Colonic mucosa (tissue), 4 donors: ENCODE measurements at places on chromosomes 5 and 9. TPM values are rescaled to one million over a fixed set of nuclear protein-coding genes. Genes with fewer than 3 reads are reported as not detected.
A peak's percentile ranks its signal among the peaks of the same experiment; 100 is the strongest.

- no peak overlapping the region for H3K4me3 ChIP-seq
- DNase-seq, result no peak
- H3K36me3 ChIP-seq, result no peaks in the 10 kb centered on the region
These were observed 214.1 kb downstream of the HSPA4 start for GRCh38 chr5:133265720-133266526.

DNA sequence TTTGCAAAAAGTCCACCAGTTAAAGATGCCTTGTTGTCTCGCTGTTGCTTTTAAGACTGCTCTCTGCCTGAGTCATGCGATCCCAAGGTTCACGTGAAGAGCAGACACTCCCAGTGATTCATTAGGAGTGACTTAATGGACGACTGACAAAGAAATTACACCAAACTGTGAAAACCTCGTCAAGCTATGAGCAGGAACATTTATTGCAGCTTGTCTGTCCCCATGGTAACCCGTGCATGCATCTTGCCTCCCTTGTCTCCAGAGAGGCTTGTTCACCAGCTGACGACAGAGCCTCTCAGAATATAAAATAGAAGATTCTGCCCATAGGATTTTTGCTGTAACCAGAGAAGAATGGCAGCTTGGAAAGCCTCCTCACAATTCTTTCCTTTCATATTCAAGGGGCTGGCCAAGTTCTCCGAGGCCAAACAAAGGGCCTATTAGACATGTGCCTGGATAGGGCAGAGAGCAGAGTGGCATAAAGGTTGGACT lies 352.7 kb downstream of the SPOCK1 start:
- no peak overlapping the region for H3K4me3 ChIP-seq
- no peak overlapping the region for H3K27ac ChIP-seq
- H3K4me1 ChIP-seq, result no peaks in the 10 kb centered on the region
- DNase-seq, result no peak
- no peaks in the 10 kb centered on the region for H3K27me3 ChIP-seq
- no peaks in the 10 kb centered on the region for H3K36me3 ChIP-seq

DNA sequence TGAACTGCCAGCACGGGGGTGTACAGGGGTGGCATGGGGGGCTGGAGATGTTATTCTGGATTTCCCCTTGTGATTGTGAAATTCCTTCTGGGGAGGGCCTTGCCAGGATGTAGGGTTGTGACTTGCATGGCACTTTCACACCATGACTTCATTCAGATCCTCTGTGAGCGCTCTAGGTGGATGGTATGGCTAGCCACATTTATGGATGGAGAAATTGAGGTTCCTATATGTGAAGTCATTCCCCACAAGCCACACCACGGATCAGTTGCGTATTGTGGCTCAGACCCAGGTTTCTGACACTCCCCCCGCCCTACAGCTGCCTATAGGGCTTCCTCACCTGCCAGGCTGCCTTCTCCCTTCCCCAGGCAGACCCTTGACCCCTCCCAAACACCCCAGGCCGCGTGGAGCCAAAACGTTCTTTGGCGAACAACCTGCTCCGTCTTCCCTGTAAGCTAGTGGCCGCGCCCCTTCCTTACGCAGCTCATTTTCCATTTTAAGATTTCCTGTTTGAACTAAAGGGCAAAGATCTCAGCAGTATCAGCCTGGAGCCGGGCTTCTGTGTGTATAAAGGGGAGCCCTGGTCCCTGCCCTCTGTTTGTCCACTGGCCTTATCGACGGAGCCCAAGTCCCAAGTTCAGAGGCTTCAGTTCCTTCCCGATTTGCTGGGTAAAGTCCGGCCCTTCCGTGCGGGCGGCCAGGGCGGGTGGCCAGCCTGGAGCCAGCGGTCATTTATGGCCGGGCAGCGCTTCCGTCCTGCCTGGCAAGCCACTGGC lies 97.8 kb upstream of the KLF4 start:
- H3K27ac ChIP-seq, result peak overlapping the region; percentile 83
- DNase-seq, result peak; percentile 91
- no peaks in the 10 kb centered on the region for H3K27me3 ChIP-seq
- no peaks in the 10 kb centered on the region for H3K4me1 ChIP-seq
- H3K36me3 ChIP-seq, result no peaks in the 10 kb centered on the region
- peak overlapping the region; percentile 17 for H3K4me3 ChIP-seq

- H3K27ac ChIP-seq, result no peak overlapping the region
- H3K36me3 ChIP-seq, result no peaks in the 10 kb centered on the region
- no peaks in the 10 kb centered on the region for H3K27me3 ChIP-seq
- H3K4me1 ChIP-seq, result no peaks in the 10 kb centered on the region
- no peak overlapping the region for H3K4me3 ChIP-seq
- DNase-seq, result no peak
These were observed 160.9 kb downstream of the GIN1 start for GRCh38 chr5:102959055-102959454.

LURAP1L gene
- 42.5 TPM for total RNA-seq

DNA sequence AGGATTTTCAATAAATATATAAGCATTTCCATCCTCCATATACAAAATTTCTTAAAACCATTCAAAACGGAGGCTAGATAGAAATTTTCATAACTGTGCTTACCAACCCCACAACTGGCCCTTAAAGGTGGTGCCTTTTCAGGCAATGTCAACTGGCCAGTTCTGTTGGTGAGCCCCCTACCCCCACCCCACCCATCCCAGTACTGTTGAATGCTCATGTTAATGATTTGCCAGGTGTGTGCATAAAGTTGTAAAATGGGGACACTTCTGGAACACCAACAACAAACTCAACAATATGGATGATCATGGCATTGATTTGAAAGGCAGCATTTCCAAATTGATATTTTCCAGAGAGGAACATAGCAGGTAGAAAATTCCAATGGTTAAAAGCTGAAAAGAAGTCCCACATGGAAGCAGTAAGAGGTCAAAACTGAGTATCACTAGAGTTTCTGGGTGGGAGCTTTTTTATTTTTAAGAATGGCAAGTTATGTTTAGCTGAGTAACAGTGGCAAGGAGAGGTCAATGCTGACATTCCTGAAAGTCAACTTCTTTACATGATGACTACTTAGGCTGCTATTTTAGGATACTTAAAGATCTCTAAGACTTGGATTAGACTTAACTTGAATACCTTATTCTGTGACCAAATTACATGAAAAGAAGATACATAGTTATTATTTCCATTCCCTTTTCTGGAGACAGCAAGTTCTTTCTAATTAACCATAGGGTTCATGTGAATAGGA lies 2.7 kb downstream of the LEAP2 start:
- no peaks in the 10 kb centered on the region for H3K4me1 ChIP-seq
- no peaks in the 10 kb centered on the region for H3K36me3 ChIP-seq
- no peaks in the 10 kb centered on the region for H3K27me3 ChIP-seq
